Ovary (tissue), 10 donors: ENCODE measurements at places on chromosomes 2 and 18. TPM values are rescaled to one million over a fixed set of nuclear protein-coding genes. Genes with fewer than 3 reads are reported as not detected.

Gene BMP10
- not detected for total RNA-seq

Gene CHRND
- not detected for total RNA-seq

Gene CFAP65
- 0.82 TPM for total RNA-seq

Gene ADCY3
- total RNA-seq: 137 TPM

Gene LPIN1
- 57.1 TPM for total RNA-seq

Gene PLEKHA3
- 40.6 TPM for total RNA-seq

Gene SLC9A4
- 0.11 TPM for total RNA-seq

Gene UGT1A5
- not detected for total RNA-seq

Gene DYNAP
- total RNA-seq: not detected

Gene TRIM54
- 0.64 TPM for total RNA-seq

Gene SCG2
- total RNA-seq: 2.6 TPM

Gene DLGAP1
- 2.4 TPM for total RNA-seq

Gene RBKS
- 1.9 TPM for total RNA-seq

Gene POTEE
- total RNA-seq: 0.17 TPM

Gene UGT1A4
- not detected for total RNA-seq

Gene ACTG2
- total RNA-seq: 3.8 TPM

Gene CFC1
- 0.34 TPM for total RNA-seq

Gene EVX2
- total RNA-seq: not detected

Gene TMSB10
- total RNA-seq: 1,543 TPM

Gene PLB1
- total RNA-seq: 2.3 TPM

Gene GALNT3
- 8.9 TPM for total RNA-seq

Gene ABCG5
- 0.10 TPM for total RNA-seq

Gene PLCL1
- 13.5 TPM for total RNA-seq

Gene SCN3A
- total RNA-seq: 0.41 TPM

Gene CCDC141
- 0.77 TPM for total RNA-seq

Gene SERPINB12
- total RNA-seq: not detected

Gene DSEL
- total RNA-seq: 11.0 TPM

Gene GPR17
- total RNA-seq: not detected

Gene ANKRD29
- 25.7 TPM for total RNA-seq

Gene WNT10A
- not detected for total RNA-seq

Gene RAB6C
- not detected for total RNA-seq
